ENCODE measurements at places on chromosomes 5 and 9.

GRCh38 chr5:147558826-147559225, 49.0 kb upstream of the DPYSL3 start:
- no peak for DNase-seq

DNA sequence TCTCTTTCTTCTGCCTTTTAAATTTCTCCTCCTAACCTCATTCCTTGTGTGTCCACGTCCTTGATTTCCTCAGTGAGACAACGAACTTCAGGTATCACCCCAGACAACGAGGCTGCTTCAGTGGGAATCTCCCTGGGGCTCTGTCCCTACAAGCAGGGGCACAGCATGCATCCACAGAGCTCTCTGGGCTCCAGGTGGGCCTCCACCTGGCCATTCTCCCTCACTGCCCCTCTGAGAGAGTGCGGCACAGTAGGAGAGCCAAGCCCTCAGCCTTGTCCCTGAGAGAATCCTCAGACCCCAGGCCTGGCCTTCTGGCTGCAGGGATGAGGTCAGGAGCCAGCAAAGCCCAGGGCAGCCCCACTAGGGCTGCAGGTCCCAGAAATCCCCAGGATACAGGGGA, 105.3 kb downstream of the LHFPL2 start:
- no peak for DNase-seq

GRCh38 chr5:167652690-167653089, 638.8 kb upstream of the WWC1 start:
- DNase-seq, result no peak

DNA sequence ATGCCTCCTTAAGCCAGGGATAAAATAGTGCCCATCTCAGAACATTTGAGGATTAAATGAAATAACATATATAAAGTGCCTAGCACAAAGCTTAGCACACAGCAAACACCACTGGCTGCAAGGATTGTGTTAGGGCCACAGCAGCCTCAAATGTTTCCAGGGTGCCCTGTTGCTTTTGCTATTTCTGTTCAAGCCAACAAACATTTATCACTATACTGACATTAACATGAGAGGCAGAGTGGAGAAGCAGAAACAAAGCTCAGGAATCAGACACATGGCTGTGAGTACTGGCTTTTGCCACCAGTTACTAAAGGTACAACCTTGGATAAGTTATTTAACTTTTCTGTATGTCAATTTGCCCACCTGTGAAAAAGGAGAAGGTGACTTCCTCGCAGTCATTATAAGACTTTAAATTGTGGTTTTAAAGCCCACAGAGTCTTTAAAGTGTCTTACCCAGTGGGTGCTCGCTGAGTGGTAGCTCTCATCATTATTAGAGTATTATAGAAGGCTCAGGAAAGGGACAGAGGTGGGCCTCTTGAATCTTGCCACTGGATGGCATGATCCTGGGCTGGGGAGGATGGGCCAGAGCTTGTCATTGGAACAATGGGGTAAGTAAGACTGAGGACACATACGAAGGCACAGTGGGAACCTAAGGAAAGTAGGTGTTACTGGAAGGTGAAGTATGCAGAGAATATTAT, 98.2 kb downstream of the MARCHF3 start:
- no peak for DNase-seq

DNA sequence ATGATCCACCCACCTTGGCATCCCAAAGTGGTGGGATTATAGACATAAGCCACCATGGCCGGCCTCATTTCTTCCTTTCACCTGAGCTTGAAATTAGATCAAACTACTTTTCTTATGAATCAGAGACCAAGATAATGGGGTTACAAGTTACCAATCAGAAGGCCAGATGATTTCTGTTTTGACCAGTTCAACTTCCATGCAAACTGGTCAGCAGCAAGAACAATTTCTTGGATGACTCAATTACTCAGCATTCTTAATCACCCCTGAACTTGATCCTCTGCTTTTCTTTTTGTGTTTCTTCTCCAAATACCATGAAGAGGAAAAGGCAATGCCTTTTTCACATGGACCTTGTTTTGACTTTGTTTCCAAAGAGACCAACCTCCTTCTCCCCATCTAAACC, 10.0 kb upstream of the PLIN2 start:
- no peak for DNase-seq

- DNase-seq, result no peak
These were observed 81.9 kb upstream of the RARS1 start for GRCh38 chr5:168404365-168404764.

DNA sequence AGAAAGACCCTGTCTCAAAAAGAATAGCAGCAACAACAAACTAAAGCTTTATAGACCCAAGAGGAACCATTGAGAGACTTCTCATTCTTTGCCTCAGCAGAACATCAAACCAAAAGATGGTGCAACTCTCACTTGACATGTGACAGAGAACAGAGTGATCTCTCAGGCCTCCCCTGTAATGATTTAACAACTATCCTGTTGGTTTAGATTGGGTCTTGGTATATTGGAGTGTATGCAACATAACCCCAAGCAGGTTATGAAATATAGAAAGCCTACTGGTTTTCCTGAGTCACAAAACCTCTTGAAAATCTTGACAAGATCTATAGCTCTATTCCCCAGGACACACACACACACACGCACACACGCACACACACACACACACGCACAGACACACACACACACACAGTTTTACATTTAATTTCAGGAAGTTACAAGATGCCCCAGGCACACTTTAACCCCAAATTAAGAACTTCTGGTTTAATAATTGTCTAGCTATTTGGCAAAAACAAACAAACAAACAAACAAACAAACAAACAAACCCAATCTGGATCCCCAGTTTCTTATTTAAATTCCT, 6.5 kb upstream of the FGF1 start:
- DNase-seq, result no peak

DNA sequence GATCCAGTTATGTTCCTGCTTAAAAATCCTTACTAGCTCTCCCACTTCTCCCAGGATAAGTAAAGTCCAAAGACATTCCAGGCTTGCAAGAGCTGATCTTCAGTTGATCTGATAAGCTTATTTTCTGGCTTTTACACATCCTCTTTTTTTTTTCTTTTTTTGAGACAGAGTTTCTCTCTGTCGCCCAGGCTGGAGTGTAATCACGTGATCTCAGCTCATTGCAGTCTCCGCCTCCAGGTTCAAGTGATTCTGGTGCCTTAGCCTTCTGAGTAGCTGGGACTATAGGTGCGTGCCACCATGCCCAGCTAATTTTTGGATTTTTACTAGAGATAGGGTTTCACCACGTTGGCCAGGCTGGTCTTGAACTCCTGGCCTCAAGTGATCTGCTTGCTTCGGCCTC, 37.3 kb upstream of the PTPN3 start:
- DNase-seq, result no peak

GRCh38 chr5:141485321-141486055, 658 bp downstream of the PCDHGC4 start:
- no peak for DNase-seq

DNA sequence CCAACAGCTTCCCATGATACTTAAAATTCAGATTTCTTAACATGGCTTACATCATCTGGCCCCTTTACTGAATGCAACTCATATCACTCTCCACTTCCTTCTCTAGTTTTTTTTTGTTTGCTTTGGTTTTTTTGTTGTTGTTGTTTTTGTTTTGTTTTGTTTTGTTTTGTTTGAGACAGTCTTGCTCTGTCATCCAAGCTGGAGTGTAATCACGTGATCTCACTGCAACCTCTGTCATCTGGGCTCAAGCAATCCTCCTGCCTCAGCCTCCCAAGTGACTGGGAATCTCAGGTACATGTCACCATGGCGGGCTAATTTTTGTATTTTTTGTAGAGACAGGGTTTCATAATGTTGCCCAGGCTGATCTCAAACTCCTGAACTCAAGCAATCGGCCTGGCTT, 41.4 kb downstream of the CPLANE1 start:
- no peak for DNase-seq

DNA sequence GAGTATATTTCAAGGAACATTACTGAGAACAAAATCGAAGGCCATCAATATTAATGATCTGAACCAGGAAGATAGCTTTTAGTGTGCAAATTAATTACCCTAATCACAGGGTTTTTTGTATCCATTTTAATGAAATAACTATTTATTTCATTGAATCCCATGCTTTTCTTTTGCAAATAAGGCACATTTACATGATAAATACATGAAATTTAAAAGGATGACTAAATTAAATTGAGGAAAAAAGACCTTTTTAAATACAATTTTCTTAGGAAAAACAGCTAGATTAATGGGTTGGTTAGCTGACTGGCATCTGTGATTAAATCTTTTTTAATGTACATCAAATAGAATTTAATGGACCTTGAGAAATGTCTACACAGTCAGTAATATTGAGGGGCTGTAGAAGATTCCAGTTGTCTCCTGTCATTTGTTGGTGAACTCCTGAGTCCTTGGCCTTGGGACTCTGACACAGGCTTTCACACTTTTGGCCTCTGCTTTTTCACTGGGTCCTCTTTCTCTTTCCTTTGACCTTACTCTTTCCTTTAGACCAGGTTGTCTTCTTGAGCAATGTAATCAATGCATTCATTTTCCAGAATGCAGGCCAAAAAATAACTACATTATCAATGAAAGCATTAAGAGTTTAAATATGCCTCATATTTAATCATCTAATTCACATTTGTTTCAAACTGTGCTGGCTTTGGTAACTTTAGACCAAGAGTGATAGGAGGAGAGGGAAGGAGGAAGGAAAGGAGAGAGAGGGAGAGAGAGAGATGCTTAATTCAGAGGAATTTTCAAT, 511.5 kb downstream of the ZNF608 start:
- no peak for DNase-seq

DNA sequence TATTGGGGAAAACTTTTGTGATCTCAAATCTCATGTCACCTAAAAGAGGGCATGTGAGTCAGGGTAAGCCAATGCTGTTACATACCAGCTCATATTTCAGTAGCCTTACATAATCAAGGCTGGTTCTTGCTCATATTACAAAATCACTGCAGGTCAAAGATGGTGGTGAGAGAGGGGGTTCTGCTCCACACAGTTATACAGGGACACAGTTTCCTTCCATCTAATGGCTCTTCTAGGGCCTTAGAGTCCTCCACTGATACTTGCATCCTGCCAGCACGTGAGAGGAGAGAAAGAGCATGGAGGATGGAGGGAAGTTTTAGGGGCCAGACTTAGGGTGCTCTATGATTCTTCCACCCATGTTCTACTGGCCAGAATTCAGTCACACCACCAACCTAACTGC, 130.0 kb downstream of the LIFR start:
- DNase-seq, result no peak

GRCh38 chr5:72427488-72428437, 79.4 kb downstream of the ZNF366 start:
- no peak for DNase-seq

GRCh38 chr9:94680621-94681020, 41.3 kb upstream of the FBP1 start:
- no peak for DNase-seq

GRCh38 chr5:158007336-158007735, 148.4 kb upstream of the CLINT1 start:
- no peak for DNase-seq

DNA sequence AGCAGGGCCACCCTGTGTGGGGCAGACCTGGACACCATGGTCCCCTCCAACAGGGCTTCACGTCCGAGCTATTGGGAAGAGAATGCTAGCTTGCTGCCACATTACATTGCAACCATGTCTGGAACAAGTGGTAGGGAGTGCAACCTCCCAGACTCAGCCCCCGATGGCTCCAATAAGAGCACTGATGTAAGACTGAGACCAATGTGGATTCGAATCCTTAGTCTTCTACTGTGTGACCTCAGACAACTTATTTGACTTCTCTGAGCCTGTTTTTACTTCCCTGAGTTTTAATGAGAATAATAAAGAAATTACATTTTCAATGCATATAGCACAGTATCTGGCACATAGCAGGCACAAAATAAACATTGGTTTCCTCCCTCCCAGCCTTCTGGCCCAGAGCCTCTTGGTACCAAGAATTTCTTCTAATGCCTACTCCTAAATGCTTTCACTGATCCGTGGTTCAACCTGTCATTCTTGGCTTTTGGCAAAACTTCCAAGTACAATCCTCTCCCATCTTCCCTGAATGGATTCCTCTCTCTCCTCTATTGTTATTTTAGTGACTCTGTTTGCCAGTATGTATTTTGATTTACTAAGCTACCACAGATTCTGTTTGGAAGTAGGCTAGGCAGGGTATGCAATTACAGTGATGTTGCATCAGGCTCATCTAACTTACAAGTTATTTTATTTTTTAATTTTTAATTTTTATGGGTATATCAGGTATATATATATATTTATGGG, 34.6 kb upstream of the COL15A1 start:
- DNase-seq, result no peak

DNA sequence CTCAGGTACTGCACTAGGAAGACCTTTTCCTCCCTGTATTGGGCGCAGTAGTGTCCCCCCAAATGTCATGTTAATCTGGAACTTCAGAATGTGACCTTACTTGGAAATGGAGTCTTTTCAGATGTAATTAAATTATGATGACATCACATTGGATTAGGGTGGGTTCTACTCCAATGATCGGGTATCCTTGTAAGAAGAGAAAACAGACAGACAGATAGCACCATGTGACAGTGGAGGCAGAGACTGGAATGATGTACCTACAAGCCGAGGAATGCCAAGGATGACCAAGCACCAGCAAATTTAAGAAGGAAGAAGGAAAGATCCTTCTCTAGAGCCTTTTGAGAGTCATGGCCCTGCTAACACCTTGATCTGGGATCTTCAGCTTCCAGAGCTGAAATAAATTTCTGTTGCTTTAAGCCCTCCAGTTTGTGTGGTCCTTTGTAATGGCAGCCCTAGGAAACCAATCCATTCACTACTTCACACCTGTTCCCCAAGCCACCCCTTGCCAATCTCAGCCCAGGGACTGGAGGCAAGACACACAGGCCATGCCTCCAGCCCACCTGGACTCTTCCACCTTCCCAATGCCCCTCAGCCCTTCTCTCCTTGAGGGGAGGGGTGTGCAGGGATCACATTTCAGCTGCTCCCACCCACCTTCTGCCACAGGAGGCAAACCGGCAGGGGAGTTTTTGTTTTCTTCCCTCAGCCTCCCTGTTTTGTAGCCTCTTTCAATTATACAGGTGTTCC, 1.6 kb downstream of the CCNJL start:
- DNase-seq, result no peak

GRCh38 chr9:130936285-130937117, 2.5 kb downstream of the FIBCD1 start:
- DNase-seq, result no peak

GRCh38 chr5:96582343-96582742, 79.8 kb upstream of the CAST start:
- no peak for DNase-seq

DNA sequence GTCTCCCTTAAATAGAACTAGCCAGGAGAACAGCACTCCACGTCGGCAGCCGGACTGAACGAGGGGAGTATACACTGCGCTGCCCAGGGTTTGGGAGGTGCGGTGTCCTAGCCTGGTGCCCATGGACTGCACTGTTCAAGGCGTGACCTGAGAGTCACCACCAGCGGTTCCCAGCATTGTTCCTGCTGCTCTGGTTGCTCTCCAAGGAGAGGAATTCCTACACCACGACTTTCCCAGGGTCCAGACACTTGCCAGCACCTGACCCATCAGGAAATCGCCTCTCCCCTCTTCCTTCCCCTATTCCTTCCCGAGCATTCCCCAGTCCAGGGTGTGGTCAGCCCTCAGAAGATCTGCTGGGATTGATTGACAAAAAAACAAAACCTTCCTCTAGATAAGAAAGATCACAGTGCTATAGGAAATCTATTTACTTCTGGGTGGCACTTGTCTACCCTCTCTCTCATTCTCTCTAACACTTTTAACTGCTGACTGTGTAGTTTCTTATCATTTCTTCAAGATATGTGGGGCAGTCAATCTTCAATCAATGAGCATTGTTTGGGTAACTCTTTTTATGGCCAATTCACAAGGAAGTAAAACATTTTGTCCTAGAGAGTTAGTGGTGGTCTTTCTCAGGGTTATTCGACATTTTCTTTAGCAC, 297.8 kb upstream of the ACTBL2 start:
- DNase-seq, result no peak

GRCh38 chr5:54927097-54927746, 58.2 kb downstream of the ESM1 start:
- DNase-seq, result no peak
